ENCODE measurements at places on chromosomes 11 and 22.

DNA sequence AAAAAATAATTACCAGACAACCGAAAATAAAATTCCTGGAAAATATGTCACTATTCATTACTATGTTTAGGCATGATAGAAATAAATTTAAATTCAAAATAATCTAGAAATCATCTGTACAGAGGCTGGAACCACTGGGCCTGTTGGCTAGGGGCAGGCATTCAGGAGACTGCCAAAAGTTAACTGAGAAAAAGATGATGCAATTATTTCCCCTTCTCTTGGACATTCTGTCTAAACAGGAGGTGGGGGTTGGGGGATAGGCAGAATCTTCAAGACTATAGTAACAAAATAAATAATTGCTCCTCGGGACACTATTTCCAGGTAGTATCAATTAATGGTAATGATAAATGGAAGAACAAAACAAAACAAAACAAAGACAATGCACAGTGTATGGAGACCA lies 14.1 kb downstream of the BTBD10 start:
- DNase-seq, result no peak

- DNase-seq, result no peak
These were observed 2.8 kb upstream of the NUCB2 start for GRCh38 chr11:17273668-17274282.

GRCh38 chr11:72078477-72078876 lies 1.9 kb downstream of the NUMA1 start:
- DNase-seq, result no peak

GRCh38 chr11:16049611-16050010 lies 306.7 kb downstream of the SOX6 start:
- no peak for DNase-seq

GRCh38 chr11:97615546-97615945 lies 1225.7 kb downstream of the JRKL start:
- no peak for DNase-seq

GRCh38 chr11:33266393-33267215 lies 9.4 kb downstream of the HIPK3 start:
- no peak for DNase-seq

- no peak for DNase-seq
These were observed 62.9 kb downstream of the CRYBB2 start for GRCh38 chr22:25282346-25282670.

DNA sequence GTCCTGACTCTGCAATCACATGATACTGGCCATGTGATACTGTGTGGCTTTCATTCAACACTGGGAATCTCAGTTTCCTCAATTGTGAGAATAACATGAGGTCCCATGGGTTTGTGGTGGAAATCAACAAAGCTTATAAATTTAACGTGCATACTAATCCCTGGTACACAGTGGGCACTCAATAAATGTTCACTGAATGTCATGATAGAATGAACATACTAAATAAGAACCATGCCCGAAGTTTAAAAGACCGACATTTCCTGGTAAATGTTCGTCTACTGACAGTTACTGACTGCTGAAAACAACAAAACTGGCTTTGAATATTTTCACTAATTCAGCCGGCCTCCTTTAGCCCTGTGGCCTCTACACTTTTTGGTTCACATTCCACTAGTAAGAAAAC lies 62.3 kb upstream of the CCT8L2 start:
- no peak for DNase-seq

DNA sequence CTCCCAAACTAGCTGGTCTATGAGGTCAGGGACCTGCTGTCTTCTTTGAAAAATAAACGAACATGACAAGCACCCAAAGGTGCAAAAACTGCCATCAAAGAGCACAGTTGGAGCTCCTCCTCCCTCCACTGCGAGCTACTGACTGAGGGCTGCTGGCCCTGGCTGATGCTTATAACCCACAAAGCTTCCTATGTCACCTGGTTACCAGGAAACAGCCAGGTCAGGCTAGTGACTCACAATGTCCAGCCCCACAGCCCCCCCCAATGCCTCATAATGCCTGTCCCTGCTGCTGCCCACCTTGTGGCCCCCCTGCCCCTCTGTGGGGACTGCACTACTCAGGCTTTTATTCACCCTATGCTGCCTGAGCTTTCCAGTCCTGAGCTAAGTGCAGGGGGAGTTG lies at the start of gene DRICH1:
TSS of gene DRICH1 (minus strand) at position 144 of the 400 bp plus-strand sequence. CDS start 298 bp downstream, outside the sequence.
- DNase-seq, result no peak

DNA sequence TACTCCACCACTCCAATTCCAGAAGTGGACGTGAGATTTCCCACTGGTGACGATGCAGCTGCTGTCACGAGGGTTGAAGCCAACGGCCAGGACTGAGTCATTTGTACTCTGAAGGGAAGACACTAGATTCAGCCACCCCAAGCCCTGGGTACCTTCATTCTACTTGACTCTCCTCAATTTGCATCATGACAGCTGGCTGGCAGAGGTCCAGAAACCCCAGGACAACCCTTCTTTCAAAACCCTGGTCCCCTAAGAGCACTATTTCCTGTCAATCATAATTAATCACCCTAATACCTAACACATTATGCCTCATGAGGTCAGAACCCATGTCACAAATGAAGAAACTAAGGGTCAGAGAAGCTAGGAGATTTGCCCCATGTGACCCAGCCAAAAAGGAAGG lies 4.9 kb downstream of the EML3 start:
- DNase-seq, result no peak

GRCh38 chr11:118918128-118918685 lies 7.5 kb downstream of the BCL9L start:
- DNase-seq, result no peak
